IMR-90 (cell line): ENCODE measurements at places on chromosomes 5 and 9. TPM values are rescaled to one million over a fixed set of nuclear protein-coding genes. Genes with fewer than 3 reads are reported as not detected.

DNA sequence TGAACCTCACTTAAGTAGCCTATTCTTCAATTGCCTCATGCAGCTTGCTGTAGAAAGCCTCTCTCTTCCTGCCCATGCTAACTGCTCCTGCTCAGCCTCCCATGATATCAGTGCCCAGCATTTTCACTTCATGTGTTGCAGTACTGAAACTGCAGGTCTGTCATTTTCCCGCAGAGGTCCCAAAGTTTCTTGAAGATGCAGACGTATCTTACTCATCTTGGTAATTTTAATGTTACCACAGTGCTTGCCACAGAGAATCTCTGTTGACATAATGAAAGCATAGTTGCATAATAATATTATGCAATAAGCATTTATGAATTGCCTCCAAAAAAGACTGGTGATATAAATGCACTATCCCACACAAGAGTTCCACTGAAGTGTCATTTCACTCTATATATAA lies 561.1 kb upstream of the DAP start:
- no peak for DNase-seq

DNA sequence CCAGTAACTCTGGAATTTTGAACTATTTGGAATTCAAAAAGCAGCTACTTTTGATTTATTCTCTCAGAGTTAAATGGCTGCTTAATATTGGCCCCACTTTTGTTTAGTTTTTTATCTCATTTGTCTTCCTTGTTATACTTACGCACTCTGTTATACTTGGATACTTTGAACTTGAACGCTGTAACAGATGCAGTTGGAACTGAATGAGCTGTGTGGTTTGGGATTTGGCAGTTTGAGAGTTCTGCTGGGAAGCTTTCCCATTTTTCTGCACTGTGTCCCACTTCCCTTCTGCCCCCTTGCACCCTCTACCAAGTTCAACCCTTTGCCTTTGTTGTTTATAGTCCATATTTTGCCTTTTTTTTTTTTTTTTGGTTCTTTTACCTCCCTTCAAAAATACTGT lies 3.8 kb downstream of the RHOBTB3 start:
- peak; percentile 58 for DNase-seq

GRCh38 chr9:10806868-10807267 lies 194.1 kb upstream of the PTPRD start:
- no peak for DNase-seq

DNA sequence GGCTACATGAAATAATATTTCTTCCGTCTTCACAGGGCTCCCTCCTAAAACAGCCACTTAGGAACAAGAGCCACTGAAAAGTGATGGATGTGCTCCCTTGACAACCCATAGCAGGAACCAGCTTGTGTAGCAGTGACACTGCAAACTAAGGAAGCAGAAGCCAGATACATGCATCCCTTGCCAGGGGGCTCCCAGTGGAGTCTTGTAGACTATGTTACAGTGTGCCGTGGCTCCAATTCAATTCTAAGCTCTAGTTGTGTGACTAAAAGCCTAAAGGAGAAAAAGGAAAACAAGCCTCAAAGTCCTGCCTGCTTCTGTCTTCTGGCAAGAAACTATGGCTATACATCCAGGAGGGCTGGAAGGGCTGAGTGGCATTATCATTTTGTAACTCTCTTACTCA lies 12.2 kb upstream of the TAF1L start:
- DNase-seq: no peak

DNA sequence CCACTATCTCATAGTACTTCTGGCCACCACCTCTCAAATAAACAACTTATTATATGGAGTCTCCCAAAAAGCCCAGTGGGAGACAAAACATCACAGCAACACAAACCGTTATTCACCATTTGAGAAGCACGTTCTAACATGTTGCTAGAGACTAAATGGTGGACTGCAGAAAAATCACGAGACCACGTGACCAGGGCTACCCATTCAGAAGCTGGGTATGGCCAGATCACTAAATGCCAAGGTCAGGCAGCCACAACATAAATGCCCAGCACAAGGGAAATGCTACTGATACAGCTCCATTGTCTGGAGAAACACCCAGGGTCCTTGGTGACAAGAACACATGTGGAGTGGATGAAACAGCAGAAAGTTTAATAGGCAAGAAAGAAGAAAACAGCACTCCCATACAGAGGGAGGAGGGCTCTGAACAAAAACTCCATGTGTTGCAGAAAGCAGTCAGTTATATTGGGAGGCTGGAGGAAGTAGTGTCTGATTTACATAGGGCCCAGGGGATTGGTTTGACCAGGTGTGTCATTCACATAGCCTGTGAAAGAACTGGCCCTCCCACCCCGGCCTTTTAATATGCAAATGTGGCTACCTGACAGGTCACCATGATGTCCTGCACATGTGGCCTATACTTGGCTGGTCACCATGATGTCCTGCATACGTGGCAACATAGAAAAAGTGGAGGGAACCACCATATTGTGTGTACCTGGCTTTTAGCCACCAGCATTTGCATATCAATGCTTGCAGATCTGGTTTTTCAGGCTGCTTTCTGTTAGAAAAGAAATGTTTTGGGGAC lies 97.2 kb downstream of the TRIM36 start:
- DNase-seq: no peak

DNA sequence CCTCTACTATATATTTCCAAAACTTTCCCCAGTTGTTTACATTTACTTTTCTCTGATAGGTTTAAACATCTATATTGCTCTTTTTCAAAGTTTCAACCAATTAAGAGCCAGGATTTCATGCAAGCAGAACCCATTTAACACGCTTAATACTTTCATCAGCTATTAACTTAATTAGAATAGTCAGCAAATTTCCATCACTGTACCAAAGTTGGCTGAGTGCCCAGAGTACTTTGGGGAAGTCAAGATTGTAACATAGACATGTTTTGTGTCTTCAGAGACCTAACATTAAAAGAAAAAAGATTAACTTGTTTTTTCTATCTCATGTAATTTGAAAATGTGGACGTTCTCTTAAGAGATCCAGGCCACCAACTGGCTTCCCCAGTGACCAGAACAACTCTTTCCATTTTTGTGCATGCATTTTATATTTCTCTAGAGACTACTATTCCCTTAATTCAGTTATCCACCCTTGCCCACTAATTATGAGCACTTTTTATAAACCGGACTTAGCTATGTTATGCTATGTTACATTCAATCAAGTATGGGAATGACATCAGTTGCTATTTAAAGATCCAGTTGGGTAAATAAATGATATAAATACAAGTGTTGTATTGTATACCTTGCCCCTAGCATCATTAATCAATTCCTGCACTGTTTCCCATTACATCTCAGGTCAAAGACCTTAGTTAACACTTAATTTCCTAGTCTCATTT lies 478.1 kb upstream of the NMUR2 start:
- DNase-seq: no peak

GRCh38 chr5:139667730-139668063 lies 19.5 kb downstream of the CXXC5 start:
- peak; percentile 60 for DNase-seq

GRCh38 chr9:72200452-72200851 lies 51.2 kb downstream of the GDA start:
- DNase-seq: no peak

The POU5F2 gene
- total RNA-seq: 1.1 and 1.4 TPM in 2 replicates

The LCN10 gene
- not detected in 2 replicates for total RNA-seq

The SNX2 gene
- 52.9 and 54.7 TPM in 2 replicates for total RNA-seq

DNA sequence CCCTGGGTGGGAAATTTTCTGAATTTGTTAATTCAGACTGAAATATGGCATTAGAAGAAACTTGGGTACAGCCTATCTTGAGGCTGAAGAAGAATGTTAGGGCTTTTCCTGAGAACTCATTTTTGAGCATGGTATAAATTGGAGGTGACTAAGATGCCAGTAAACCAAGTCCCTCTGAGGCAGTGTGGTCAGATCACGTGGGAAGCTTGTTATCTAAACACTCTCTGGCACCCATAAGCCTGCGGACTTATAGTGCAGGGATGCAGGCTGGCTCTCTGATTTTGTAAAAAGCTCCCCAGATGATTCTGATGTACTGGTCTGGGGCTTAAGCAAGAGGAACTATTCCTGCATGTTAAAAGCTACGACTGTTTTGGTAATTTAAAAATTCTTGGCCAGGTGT lies 34.3 kb downstream of the MTMR12 start:
- peak; percentile 82 for DNase-seq

DNA sequence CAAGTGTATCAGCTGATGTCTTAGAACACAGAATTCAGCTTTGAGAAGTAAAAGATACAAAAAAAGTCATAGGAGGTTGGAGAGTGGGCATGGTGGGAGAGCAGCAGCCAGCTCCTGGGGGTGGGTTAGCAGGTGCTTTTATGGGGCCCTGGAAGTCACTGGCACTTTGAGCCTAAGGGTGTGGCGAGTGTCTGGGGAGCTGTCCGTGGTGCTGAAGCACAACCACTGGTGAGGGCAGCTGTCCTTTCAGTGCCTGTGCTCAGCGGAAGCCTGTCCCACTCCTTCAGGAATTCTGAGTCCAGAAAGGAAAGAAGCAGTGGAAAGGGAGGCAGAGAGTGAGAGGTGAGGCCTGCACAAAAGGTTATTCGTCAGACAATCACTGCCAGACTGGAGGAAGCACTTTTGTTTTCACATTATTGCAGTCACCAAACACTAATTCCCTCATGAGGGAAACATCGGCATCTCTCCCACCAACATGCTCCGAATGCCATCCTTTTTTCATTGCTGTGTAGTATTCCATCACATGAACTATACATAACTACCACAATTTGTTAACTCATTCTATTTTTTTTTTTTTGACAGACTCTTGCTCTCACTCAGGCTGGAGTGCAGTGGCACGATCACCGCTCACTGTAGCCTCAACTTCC lies 59.4 kb upstream of the RAPGEF1 start:
- DNase-seq: peak; percentile 34
